NCI-H2081 treated with DMSO at 0.1 percent for 48 hours (cell line): ENCODE measurements at places on chromosomes 7 and 10.

DNA sequence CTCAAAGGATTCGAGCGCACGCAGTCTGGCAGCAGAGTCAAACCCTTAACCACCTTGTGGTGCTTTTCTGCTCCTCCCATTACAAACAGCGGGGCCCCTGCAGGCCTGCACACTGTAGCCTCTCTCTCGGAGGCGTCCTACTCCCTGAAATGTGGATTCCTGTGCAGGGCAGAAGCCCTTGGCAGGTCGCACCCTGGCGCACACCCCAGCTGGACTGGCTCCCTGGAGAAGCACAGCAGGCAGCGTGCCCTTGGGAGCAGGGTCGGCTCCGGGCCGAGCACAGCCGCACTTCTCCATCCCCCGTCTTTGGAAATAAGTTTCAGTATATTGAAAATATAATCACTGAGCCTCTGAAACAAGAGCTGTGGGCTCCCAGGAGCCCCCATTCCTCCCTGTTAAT lies 144.1 kb downstream of the C10orf105 start:
- DNase-seq = no peak

DNA sequence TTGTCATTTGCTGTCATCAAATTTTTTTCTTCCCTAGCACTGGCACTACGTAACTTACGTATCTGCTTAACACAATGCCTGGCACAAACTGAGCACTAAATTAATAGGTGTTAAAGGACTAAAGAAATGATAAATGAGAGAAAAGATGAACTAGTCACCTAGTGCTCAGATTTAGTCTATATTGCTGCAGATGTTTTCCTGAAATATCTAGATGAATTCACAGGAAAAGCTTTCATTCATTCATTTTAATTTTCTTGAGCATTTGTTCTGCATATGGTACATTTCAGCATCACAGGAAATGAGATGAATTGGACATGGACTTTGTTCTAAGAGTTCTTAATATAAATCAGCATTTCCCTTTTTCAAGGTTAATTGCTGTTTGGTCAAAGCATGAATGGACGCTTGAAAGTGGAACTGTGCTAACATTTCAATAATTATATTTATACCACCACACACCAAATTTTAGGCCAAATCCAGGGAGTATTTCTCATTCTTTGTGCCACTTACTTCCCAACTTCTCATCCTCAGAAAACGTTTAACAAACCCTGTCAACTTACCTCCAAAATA lies 163.2 kb upstream of the MDFIC start:
- DNase-seq = no peak

DNA sequence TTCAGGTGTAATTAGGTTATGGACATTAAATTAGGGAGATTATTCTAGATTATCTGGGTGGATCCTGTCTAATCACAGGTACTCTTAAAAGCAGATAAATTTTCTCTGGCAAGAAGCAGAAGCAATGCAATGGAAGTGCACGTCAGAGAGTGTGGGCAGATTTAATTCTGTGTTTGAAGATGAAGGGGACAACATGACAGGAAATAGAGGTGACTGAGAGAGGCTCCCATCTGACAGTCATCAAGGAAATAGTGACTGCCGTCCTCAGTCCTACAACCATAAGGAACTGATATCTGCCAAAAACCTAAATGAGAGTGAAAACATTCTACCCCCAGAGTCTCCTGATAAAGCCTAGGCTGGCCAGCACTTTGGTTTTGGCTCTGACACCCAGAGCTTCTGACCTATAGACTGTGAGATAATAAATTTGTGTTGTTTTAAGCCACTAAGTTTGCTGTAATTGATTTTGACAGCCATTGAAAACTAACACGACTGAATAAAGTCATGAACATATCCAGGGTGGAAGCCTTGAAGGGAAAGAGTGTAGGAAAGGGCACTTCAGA lies 30.5 kb upstream of the DDX50 start:
- DNase-seq = no peak

DNA sequence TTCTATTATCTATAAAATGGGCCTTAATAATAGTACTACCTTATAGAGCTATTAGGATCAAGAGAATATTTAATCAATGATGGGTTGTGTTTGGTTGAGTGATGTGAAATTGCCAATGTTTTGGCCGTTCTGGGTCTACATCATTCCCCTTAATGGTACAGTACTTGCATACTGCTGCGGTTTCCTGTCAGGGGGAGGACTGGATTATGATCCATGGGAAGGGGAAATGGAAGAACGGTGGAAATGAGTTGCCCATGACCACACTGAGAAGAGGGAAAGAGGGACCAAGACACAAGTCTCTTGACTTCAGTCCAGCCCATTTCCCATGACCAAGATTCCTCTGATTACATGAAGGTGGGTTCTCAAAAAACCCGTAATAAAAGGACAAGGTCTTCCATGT lies 999 bp upstream of the MRPS24 start:
- DNase-seq = no peak

DNA sequence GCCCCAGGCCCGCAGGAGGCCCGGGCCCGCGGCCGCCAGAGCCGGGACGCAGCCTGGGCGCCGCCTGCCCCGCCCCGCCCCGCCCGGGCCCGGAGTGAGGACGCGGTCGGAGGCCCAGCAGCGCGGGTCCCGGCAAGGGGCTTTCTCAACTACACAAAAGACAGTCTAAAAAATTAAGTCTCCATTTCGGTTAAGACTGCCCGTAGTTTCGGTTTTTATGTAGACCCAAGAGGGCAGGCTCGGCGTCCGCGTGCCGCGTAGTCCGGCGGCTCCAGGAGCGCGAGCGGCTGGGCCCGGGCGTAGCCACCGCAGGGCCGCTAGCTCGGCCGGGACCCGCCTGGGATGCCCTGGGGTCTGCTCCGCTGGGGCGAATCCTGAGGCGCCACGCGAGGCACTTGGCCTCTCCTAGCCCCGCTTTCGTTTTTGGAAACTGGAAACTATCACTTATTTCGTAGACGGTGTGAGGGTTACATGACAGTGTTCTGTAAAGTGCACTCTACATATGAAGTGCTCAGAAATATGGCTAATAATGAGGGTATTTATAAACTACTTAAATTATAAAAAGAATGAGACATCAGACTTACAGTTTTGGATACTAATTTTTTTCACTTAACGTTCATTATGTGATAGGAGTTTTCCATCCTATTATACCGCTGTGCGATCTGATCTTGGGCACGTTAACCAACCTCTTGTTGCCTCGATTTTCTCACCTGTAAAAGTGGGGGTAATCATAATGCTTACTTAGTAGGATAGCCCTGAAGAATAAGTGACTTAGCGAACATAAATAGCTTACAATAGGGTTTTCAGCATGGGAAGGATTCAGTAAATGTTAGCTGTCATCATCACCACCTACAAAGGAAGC lies 573 bp downstream of the BLVRA start:
- DNase-seq = no peak

- DNase-seq = no peak
Measured at GRCh38 chr7:8155836-8156235, 106.1 kb downstream of the ICA1 start.

GRCh38 chr10:113557903-113558321 lies 5.1 kb downstream of the HABP2 start:
- no peak for DNase-seq

DNA sequence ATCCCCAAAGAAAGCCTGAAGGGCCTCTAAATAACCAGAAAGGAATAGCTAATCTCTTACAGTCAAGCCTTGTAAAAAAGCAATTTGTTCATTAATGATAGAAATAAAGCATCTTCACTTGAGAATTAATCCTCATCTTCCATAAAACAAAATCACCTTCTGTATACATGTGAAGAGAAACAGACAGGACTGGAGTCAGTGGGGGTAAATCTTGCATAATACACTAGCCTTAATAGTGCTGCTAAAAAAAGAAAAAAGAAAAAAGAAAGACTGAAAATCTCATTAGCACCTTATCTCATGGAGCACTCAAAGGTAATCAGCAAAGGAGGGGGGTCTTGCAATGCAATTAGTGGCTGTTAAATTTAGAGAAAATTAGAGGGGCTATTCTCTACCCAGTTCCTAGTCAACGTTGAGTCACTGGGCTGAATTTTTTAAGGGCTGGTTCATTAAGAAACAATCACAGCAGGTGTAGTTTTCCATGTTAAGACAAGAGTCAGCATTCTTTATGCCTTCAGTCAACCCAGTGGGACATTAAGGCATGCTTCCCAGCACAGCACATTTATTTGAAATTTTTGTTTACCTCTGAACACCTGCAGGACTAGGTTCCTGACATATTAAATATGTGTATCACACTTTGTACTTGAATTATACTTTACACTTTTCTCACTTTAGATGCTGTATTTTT lies 1455.7 kb upstream of the CELF2 start:
- DNase-seq = no peak

GRCh38 chr7:32153006-32153405 lies 82.8 kb upstream of the PDE1C start:
- DNase-seq = no peak

- no peak for DNase-seq
Measured at GRCh38 chr7:21887779-21888178, 57.9 kb downstream of the CDCA7L start.

- no peak for DNase-seq
Measured at GRCh38 chr7:29146888-29147609, 712 bp upstream of the CPVL start.

DNA sequence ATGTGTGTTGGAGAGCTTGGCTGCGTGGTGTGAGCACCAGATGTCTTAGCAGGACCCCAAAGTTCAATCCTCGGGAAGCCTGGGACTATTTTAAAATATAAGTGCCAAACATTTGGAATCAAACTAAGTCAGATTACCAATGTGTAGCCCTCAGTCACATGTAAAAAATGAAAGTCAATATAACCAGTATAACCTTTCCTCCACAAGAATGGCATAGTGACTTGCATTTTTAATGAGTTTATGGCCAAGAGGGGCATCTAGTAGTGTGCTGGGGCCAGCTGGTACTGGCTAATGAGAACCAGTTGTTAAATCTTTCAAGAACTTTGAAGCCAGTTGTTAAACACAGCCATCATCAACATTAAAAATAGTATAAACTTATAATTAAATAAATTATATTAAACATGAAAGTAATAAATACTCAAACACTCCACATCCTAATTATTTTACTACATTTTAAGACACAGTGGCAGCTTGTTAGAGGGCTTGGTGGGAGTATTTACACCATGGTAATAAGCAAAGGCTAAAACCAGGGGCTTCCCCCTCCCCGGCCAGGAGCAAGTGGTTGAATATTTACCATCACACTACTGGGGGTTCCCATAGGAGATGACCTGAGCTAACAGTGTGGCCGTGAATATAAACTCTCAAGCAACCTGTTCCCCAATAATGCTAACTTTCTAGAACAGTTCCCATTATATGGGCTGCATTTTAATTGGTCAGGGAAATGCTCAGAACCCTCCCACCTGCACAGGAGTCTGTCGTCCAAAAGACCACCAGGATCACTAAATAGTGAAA lies 7.9 kb upstream of the FAM170B start:
- no peak for DNase-seq

DNA sequence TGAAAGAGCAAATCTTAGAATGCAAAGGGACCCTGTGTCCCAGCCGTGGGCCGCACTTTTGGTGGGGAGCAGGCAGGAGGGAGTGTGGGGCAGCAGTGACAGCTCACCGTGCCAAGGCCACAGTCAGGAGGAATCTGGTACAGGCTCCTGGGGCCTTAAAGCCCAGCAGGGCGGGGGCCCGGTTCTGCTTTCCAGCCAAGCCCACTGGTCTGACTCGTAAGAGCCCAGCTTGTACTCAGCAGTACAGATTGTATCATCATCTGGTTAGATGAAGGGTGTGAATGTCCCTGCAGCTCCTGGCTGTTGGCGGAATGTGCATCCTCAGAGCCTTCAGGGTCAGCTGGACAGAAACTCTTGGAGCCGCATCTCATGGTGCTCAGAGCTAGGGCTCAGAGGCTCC lies 30.5 kb upstream of the TRIM8 start:
- DNase-seq = no peak

DNA sequence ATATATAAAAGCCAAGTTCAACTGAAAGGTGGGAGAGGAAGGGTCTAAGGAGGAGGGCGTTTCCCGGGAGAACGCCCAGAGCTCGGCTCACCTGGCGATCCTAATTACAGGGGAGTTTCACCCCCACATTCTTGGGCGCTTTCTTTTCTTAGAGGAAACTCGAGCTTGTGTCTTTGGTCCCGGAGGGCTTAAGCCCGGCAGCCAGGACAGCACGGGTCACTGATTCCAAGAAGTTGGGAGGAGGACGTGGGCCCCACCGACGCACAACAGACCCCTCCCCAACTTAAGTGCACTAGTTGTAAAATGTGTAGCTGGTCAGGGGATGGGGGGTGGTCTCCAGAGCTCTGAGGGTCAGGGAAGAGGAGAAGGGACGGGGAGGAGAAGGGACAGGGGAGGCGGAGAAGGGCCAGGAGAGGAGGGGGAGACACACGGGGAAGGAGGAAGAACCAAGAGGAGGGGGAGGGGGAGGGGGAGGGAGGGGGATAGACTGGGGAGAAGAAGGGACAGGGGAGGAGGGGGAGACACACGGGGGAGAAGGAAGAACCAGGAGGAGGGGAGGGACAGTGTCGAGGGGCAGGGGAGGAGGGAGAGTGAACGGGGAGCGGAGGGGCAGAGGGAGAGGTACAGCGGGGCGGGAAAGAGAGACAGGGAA lies 874 bp downstream of the BAIAP2L1 start:
- no peak for DNase-seq

GRCh38 chr10:127215866-127216265 lies 19.5 kb upstream of the INSYN2A start:
- DNase-seq = no peak

GRCh38 chr7:131267631-131268030 lies 60.0 kb upstream of the MKLN1 start:
- no peak for DNase-seq

GRCh38 chr10:85611093-85611740 lies 755.4 kb downstream of the GRID1 start:
- no peak for DNase-seq

DNA sequence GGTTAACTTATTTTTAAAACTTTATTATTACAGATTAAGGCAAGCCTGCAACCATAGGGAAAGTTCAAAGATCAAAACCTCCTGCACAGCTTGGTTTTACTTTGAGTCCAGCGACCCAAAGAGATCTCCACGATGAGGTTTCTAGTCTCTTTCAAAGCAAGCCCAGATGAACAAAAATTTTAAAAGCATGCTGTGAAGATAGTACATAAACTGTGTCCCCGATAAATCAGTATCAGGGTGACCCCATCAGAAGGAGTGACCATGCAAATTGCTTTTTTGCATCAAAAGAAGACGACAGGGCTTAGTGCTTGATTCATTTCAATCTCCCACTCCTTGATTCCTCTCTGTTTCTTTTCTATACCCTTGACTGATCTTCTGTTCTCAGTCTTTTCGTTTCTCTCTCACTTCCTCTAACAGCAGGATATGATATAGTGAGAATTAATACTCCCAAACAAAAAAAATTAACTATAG lies 16.0 kb upstream of the DNTT start:
- DNase-seq = no peak

GRCh38 chr7:133530682-133531081 lies 277.8 kb downstream of the EXOC4 start:
- no peak for DNase-seq

GRCh38 chr10:117370205-117370604 lies 5.0 kb downstream of the PDZD8 start:
- no peak for DNase-seq

GRCh38 chr10:9898633-9899395 lies 1118.9 kb upstream of the CELF2 start:
- no peak for DNase-seq

DNA sequence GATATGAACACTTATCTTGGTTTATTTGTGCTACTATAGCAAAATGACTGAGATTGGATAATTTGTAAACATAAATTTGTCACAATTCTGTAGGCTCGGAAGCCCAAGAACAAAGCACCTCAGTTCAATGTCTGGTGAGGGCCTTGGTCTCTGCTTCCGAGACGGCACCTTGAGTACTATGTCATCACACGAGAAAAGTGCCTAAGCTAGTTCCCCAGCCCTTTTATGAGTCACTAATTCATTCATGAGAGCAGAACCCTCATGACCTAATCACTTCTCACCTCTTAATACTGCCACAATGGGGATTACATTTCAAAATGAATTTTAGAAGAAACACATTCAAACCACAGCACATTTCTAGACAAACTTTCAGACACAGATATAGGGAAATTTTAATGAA lies 52.0 kb upstream of the PRSS1 start:
- DNase-seq = no peak
